ENCODE measurements at places on chromosomes 2 and 18.
A peak's percentile ranks its signal among the peaks of the same experiment; 100 is the strongest.

DNA sequence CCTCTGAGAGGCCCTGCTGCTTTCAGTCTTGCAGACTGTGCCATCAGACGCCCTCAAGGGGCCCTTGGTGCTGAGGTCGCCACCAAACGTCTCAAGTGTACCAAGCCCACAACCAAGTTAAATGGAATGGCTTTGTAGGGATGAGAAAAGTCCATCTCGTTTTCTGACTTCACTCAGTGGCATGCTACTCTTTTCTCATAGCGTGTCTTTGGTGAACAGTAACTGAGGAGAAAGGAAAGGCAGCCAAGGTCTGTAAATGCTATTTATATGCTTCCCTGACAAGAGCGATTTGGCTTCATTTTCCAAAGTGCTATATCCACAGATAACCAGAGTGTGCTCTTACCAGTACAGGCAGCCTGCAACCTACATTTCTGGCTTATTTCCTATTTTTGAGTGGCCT, 123.0 kb downstream of the MTX2 start:
- no peaks in the 10 kb centered on the region for H3K36me3 ChIP-seq
- no peak overlapping the region for H3K27ac ChIP-seq
- H3K4me1 ChIP-seq, result no peaks in the 10 kb centered on the region
- no peaks in the 10 kb centered on the region for H3K27me3 ChIP-seq
- no peak overlapping the region for H3K4me3 ChIP-seq

DNA sequence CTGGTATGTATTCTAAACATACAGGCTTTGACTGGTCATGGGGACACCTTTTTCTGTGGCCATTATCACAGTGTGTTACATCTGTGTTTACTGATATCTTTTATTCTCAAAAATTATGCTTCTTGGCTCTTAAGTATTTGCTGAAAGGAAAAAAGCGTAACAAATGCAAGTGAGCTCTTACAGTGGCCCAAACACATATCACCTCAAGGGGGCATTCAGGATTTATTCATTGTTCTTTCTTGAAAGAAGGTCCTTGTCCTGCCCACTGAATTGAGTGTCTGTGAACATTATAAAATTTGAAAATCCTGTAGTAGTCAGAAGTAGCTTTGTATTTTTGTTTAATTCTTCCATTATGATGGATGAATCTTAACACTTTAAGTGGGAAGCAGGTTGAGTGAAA, 454.5 kb downstream of the XIRP2 start:
- no peak overlapping the region for H3K4me3 ChIP-seq
- H3K36me3 ChIP-seq, result no peaks in the 10 kb centered on the region
- no peaks in the 10 kb centered on the region for H3K4me1 ChIP-seq
- H3K27ac ChIP-seq, result no peak overlapping the region
- no peak for DNase-seq

- no peak overlapping the region for H3K4me3 ChIP-seq
- peak overlapping the region; percentile 84 for H3K27ac ChIP-seq
- peak; percentile 84 for DNase-seq
- no peaks in the 10 kb centered on the region for H3K36me3 ChIP-seq
- no peaks in the 10 kb centered on the region for H3K27me3 ChIP-seq
Observed at GRCh38 chr18:9757827-9758621, 49.9 kb downstream of the RAB31 start.

DNA sequence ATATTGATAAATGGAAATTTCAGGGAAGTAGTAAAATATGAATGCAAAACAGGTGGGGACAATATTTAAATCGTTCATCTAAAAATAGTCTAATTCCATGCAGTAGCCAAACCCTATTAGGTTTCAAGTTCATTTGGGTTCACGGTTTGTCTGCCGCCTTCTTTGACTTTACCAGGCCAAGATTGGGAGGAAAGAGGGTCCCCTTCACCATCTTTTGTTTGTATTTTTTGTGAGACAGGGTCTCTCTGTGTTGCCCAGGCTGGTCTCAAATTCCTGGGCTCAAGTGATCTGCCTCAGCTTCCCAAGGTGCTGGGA, 98.5 kb upstream of the ATL2 start:
- H3K4me3 ChIP-seq, result no peak overlapping the region
- no peaks in the 10 kb centered on the region for H3K4me1 ChIP-seq
- H3K36me3 ChIP-seq, result no peaks in the 10 kb centered on the region
- no peak for DNase-seq
- no peaks in the 10 kb centered on the region for H3K27me3 ChIP-seq

DNA sequence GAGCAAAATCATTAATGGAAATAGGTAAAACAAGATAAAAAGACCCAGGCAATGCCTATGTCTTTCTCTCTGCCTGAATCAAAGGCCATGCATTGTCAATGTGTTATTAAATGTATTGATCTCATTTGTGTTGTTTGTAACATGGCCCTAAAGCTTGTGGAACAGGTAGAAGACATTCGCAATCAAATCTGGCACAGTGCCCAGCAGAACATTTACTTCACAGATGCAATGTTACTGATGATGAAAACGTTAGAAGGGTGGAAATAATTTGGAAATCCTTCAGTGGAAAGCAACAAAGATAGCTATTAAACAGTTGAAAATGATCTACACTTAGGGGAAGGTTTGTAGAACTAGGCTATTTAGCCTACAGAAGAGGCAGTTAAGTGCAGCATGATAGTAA, 368.2 kb downstream of the EPHA4 start:
- DNase-seq, result no peak
- no peak overlapping the region for H3K27ac ChIP-seq
- no peak overlapping the region for H3K4me3 ChIP-seq
- no peaks in the 10 kb centered on the region for H3K27me3 ChIP-seq

- H3K27me3 ChIP-seq, result no peaks in the 10 kb centered on the region
- no peaks in the 10 kb centered on the region for H3K36me3 ChIP-seq
- no peaks in the 10 kb centered on the region for H3K4me1 ChIP-seq
- no peak overlapping the region for H3K4me3 ChIP-seq
Observed at GRCh38 chr2:41207578-41207977, 755.7 kb upstream of the SLC8A1 start.

- no peaks in the 10 kb centered on the region for H3K36me3 ChIP-seq
- H3K4me1 ChIP-seq, result no peaks in the 10 kb centered on the region
- H3K4me3 ChIP-seq, result no peak overlapping the region
- no peaks in the 10 kb centered on the region for H3K27me3 ChIP-seq
- no peak overlapping the region for H3K27ac ChIP-seq
Observed at GRCh38 chr2:50856016-50856541, 175.9 kb downstream of the NRXN1 start.

GRCh38 chr2:215517391-215517790, 81.5 kb upstream of the FN1 start:
- H3K27me3 ChIP-seq, result no peaks in the 10 kb centered on the region
- no peaks in the 10 kb centered on the region for H3K4me1 ChIP-seq
- DNase-seq, result no peak
- H3K36me3 ChIP-seq, result no peaks in the 10 kb centered on the region
- no peak overlapping the region for H3K4me3 ChIP-seq

- H3K27ac ChIP-seq, result no peak overlapping the region
- H3K4me1 ChIP-seq, result no peaks in the 10 kb centered on the region
- H3K27me3 ChIP-seq, result no peaks in the 10 kb centered on the region
- DNase-seq, result no peak
- H3K4me3 ChIP-seq, result no peak overlapping the region
Observed at GRCh38 chr2:3447789-3448317, 68.4 kb downstream of the TRAPPC12 start.

GRCh38 chr2:122094557-122094956, 339.1 kb downstream of the TSN start:
- no peaks in the 10 kb centered on the region for H3K27me3 ChIP-seq
- H3K4me1 ChIP-seq, result no peaks in the 10 kb centered on the region
- no peak for DNase-seq
- H3K27ac ChIP-seq, result no peak overlapping the region

GRCh38 chr18:24530630-24531111, 70.2 kb downstream of the HRH4 start:
- no peaks in the 10 kb centered on the region for H3K27me3 ChIP-seq
- H3K4me3 ChIP-seq, result no peak overlapping the region
- no peak for DNase-seq

GRCh38 chr2:204274991-204275390, 270.3 kb upstream of the PARD3B start:
- no peak overlapping the region for H3K4me3 ChIP-seq
- no peaks in the 10 kb centered on the region for H3K36me3 ChIP-seq
- H3K4me1 ChIP-seq, result no peaks in the 10 kb centered on the region
- DNase-seq, result no peak
- H3K27ac ChIP-seq, result no peak overlapping the region
- H3K27me3 ChIP-seq, result no peaks in the 10 kb centered on the region

GRCh38 chr18:2959341-2959740, 53.6 kb downstream of the LPIN2 start:
- H3K36me3 ChIP-seq, result peaks cover 31% of the 10 kb centered on the region
- H3K4me3 ChIP-seq, result peak overlapping the region; percentile 68
- DNase-seq, result no peak

- no peak overlapping the region for H3K4me3 ChIP-seq
- no peaks in the 10 kb centered on the region for H3K4me1 ChIP-seq
- no peak for DNase-seq
- H3K27me3 ChIP-seq, result no peaks in the 10 kb centered on the region
Observed at GRCh38 chr2:177313162-177313781, 48.7 kb upstream of the NFE2L2 start.

DNA sequence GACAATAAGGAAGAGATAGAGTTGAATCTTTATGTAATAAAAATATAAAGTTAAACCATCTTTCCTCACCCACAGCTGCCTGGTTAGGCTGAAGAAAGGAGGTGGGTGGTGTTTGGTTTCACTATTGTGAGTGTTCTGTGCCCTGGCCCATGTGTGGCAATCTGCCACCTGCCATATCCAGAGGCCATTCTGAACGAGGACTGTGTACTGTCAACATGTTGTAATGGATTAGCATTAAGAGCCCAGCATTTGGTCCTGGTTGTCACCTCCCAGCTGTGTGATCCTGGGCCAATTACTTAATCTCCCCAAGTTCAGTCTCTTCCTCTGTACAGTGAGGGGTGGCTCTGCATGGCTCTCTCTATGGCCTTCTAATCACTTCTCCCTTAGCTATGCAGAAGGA, 118.2 kb upstream of the SEC11C start:
- no peaks in the 10 kb centered on the region for H3K27me3 ChIP-seq
- no peak overlapping the region for H3K4me3 ChIP-seq
- H3K27ac ChIP-seq, result no peak overlapping the region
- no peaks in the 10 kb centered on the region for H3K36me3 ChIP-seq
- no peaks in the 10 kb centered on the region for H3K4me1 ChIP-seq

DNA sequence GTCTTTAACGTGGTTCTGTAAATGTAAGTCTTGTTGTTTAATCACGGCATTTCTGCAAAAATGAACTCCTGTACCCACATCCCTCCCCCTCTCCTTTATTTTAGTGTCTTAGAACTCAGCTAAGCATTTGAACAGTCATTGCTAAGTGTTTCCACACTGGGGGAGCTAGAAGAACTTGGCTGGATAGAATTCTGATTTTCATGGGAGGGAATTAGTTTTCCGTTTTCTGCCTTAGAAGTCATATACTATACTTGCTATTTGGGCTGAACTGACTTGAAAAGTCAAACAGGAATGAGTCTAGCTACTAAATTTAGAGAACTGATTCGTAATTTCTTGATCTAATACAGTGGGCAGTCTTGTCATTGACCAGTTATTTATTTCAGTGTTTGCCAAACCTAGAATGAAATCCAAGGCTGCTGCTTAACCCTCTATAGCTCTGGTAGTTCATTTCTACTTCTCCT, 61.1 kb downstream of the FMNL2 start:
- H3K4me3 ChIP-seq, result no peak overlapping the region
- no peaks in the 10 kb centered on the region for H3K36me3 ChIP-seq
- no peak for DNase-seq
- no peak overlapping the region for H3K27ac ChIP-seq
- H3K4me1 ChIP-seq, result no peaks in the 10 kb centered on the region

GRCh38 chr2:96265349-96265839, 403 bp downstream of the TMEM127 start:
- H3K27me3 ChIP-seq, result no peaks in the 10 kb centered on the region
- H3K4me1 ChIP-seq, result peaks cover 60% of the 10 kb centered on the region
- DNase-seq, result peak; percentile 19
- H3K4me3 ChIP-seq, result peak overlapping the region; percentile 98

GRCh38 chr2:65357959-65358294, 74.5 kb downstream of the SPRED2 start:
- no peaks in the 10 kb centered on the region for H3K27me3 ChIP-seq
- DNase-seq, result no peak
- no peak overlapping the region for H3K4me3 ChIP-seq
- peaks cover 9% of the 10 kb centered on the region for H3K4me1 ChIP-seq
- no peaks in the 10 kb centered on the region for H3K36me3 ChIP-seq
- no peak overlapping the region for H3K27ac ChIP-seq

DNA sequence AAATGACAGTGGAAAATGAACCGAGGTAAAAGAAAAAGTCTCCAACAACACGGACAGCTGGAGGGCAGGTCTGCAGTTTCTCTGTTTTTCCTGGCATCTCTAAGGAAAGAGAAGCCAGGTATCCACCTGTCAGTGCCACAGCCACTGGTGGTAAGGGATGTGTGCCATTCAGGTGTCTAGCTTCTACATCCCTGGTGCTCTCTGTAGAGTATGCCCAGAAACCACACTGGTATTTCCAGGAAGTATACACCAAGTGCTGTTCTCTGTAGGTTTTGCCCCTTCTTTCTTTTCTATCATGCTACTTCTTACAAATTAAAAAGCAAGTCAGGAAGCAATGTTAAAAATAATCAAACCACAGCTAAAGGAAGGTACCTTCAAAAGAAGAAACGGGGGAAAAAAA, 7.6 kb upstream of the AGFG1 start:
- no peak overlapping the region for H3K27ac ChIP-seq
- no peak overlapping the region for H3K4me3 ChIP-seq
- peaks cover 22% of the 10 kb centered on the region for H3K4me1 ChIP-seq
- H3K36me3 ChIP-seq, result no peaks in the 10 kb centered on the region

- H3K4me1 ChIP-seq, result no peaks in the 10 kb centered on the region
- peaks cover 54% of the 10 kb centered on the region for H3K27me3 ChIP-seq
- H3K4me3 ChIP-seq, result no peak overlapping the region
- no peaks in the 10 kb centered on the region for H3K36me3 ChIP-seq
- no peak overlapping the region for H3K27ac ChIP-seq
Observed at GRCh38 chr2:237485304-237485703, 1.7 kb upstream of the MLPH start.

DNA sequence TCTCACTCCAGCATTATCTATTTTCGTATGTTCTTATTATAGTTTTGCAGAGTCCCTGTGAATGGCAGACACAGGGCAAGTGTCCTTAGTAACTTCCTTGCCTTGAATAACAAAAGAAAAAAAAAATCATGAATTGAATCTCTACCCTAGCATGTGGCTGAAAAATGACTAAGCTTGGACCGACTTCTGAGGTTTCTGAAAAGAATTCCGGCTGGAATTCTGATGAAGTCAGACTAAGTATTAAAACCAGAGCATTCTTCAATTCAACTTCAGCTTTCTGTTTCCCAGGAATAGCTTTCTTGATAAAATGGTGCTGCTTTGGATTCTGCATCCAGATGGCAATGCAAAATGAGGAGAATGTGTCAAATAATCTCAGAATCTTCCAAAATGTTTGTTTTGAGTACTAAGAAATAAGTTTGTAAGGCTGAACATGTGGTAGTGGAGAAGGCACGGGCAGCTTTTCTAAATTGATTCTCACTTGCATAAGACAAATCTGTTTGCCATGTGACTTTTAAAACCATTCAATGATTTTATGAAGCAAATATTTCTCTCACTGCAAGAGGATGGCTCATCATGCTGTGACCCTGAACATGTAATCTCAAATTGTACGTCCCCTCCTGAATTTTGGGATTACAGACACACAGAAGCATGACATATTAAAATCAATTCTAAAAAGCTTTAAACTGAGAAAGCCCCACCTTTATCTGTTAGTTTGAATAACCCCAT, 1462.8 kb upstream of the LRRTM1 start:
- no peak overlapping the region for H3K4me3 ChIP-seq
- H3K27ac ChIP-seq, result no peak overlapping the region
- no peaks in the 10 kb centered on the region for H3K4me1 ChIP-seq
- no peaks in the 10 kb centered on the region for H3K36me3 ChIP-seq

- no peak overlapping the region for H3K4me3 ChIP-seq
- H3K27me3 ChIP-seq, result no peaks in the 10 kb centered on the region
- H3K4me1 ChIP-seq, result peaks cover 37% of the 10 kb centered on the region
- no peak for DNase-seq
- H3K36me3 ChIP-seq, result peaks cover 10% of the 10 kb centered on the region
- no peak overlapping the region for H3K27ac ChIP-seq
Observed at GRCh38 chr2:217914078-217914477, 88.7 kb downstream of the TNS1 start.
